NCI-H526 (cell line): ENCODE measurements at places on chromosomes 1 and 21.

- DNase-seq, result no peak
These were observed 138.3 kb upstream of the GALNT2 start for GRCh38 chr1:229928767-229929166.

DNA sequence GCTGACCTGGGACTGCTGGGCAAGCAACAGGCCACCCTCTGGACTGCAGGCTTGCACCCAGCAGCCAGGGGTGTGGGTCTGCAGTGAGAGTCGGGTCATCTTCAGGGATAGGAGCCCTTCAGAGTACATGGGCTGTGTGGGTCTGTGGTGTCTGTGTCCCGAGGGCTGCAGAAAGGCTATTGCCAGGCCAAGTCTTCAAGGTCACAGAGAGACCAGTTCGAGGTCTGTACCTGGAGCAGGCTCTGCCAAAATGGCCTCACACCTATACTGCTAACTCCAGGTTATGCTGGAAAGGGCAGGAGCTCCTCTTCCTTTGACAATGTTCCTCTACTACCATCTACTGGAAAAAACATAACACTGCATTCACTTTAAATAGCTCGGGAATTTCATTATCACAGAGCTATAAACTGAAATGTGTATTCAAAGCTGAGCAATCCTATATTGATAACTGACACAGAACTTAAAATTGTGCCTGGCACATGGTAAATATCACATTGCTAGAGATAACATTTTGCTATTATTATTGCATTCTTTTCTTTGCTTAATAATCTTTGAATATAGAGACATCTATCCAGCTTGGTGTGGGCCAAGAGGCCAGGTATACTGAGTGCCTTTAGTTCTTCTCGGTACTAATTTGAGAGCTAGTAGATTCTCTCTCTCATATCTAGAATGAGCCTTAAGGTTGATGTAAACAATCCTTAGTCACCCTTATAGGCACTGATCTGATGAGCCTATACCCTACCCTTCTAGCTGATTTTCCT lies 6.9 kb upstream of the DNAH14 start:
- peak; percentile 63 for DNase-seq

DNA sequence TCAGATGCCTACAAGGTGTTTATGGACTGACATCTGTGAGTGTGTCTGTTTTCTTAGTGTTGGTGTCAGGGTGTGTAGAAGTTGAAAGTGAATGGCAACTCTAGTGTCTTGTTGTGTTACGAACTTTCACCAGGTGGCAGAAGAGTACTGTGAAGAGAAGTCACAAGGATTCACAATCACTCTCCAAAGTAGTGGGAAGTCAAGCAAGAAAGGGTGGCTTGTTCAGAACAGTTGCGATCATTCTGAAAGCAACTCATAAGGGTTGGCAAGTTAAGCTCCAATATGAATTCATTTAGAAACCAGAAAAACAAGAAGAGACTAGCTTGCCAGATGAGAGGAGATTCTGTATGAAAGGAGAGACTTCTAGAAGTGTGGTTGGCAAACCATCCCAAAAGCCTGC lies 86.1 kb downstream of the FASLG start:
- peak; percentile 89 for DNase-seq

DNA sequence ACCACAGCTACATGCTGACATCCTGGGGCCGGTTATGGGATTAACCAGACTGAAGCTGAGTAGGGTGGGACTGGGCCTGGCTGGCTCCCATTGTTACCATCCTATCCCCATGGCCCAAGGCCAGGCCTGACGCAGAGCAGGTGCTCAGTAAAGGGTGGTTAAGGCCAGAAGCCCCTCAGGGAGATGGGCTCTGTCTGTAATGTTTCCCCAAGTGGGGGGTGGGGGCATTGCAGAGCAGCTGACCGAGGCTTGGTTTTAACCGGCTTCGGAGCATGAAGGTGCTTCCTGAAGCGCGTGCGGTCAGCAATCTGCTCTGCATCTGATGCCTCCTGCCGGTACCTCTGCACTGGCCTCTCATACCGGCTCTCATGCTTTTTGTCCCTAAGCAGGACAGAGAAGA lies 83.4 kb upstream of the ACTL8 start:
- DNase-seq, result peak; percentile 91

DNA sequence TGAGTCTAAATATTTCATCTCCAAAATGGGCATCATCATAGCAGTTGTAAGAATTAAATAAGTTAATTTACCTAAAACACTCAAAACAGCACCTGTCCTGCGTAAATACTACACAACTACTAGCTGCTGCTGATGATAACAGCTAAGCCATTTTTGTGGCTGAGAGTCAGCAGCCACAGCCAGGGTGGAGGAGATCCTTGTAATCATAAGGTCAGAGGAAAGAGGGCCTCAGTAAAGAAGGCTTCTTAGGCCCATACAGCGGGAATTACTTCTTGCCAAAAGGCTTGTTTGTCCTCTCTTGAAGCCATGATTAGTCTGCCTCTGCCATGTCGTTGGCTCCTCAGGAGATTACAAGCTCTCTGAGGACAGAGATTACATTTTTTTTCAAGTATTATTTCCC lies 245.0 kb downstream of the FGGY start:
- no peak for DNase-seq

- no peak for DNase-seq
These were observed 992 bp upstream of the SSX2IP start for GRCh38 chr1:84691122-84691783.

DNA sequence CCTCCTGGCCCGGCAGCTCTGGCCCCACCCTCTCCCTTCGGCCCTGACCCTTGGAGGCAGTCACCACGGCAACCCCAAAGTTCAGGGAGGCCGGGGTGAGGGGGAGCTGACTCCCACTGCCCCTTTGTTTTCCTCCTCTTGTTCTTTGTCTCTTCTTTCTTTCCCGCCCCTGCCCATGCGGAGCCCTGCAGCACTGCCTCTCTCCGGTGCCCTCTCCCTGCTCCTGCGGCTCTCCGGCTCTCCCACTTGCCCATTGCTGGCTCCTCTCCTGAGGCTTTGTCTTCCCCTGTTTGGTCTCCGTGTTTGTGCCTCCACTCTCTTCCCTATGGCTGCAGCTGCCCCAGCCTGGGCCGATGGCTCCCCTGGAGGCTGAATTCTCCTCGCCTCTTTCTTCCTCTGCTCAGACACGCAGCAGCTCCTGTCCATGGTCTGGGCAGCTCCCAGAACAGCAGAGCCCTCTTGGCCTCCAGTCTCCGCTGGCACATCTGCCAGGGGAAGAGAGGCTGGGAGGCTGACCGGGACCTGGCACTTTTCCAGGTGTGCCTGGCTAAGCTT lies 5.8 kb downstream of the CELSR2 start:
- no peak for DNase-seq
